Skin of body (tissue), 3 donors: ENCODE measurements at places on chromosomes 7 and 10. TPM values are rescaled to one million over a fixed set of nuclear protein-coding genes. Genes with fewer than 3 reads are reported as not detected.

GRCh38 chr7:94183891-94184290, 179.7 kb upstream of the BET1 start:
- no peak for DNase-seq

DNA sequence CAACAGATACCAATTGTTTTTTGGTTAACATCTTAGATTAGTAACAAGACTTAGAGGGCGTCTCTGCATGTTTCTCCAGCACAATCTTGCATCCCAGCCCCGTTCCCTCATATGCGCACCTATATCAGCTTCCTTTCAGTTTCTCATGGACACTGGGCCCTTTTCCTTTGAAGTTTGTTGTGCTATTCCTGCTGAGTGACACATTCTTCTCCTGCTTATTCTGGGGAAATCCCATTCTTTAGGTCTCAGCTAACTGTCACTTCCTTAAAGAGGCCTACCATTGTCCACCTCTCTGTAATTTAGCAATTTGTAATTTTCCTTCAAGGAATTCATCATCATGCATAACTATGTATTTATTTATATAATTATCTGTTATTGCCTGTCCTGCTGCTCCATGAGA, 110.3 kb upstream of the STEAP1B start:
- DNase-seq: no peak

DNA sequence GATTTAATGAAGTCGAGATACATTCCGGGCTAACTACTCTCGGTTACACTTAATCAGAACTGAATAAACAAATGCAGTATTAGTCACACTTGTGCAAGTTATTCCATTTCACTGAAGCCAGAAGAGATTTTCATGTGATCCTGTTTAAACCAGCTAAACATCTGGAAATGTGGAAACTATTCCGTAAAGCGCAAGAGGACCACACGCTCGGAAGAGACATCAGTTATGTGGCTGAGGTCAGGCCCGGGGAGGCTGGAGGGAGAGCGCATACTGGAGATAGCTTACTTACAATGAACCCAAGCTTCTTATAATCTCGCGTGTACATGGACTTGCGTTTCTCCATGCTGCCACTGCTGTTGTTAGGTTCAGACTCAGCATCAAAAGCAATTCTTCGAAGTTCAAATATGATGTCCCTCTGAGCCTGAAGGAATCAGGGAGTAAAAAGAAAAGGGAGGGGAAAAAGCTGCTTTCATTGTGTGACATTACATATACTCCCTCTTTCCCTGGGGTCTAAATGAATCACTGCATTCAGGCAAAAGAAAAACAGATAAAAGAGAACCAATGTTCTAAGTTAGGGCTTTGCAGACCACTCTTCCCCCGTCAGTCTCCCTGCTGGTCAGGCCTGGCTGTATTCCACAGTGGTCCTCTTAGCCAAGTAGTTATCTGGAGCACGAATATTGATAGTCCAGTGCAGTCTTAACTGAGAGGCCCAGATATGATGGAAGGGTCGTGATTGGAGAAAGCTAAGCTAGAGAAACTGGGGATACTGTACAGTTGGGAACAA, 237.4 kb downstream of the ELMO1 start:
- DNase-seq: peak; percentile 98

- DNase-seq: no peak
These were observed 150.8 kb downstream of the RNF216 start for GRCh38 chr7:5630670-5631069.

- no peak for DNase-seq
These were observed 714.8 kb downstream of the CCSER2 start for GRCh38 chr10:85043207-85043606.

DNA sequence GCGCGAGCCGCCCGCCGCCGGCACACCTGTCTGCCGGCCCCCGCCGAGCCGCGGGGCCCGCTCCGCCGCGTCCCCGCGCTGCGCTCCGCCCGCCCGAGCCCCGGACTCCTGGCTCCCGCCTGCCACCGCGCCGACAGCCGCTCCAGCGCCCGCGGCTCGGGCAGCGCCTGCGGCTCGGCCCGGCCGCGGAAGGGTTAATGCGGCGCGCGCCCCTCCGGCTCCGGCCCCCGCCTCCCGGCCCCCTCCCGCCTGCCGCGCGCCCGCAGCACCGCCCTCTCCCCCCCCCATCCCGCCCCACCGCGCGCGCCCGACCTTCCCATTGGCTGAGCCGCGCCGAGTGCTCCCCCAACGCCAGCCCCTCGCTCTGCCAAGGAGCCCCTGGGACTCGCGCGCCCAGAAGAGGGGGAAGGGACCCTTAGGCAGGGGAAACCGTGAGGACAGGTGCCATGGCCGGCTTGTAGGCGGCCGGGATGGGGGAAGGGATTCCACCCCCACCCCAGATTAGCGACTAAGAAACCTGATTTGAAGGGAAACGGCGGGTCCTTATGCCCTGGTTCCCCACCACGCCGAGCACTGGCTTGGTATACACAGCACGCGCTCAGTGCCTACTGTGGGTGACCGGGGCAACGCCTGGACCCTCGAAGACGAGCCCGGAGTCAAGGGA, at the start of gene KCNH2:
Gene KCNH2 (minus strand): TSS at position 196 of the 664 bp plus-strand sequence. CDS start 408 bp downstream, outside the sequence.
- no peak for DNase-seq

DNA sequence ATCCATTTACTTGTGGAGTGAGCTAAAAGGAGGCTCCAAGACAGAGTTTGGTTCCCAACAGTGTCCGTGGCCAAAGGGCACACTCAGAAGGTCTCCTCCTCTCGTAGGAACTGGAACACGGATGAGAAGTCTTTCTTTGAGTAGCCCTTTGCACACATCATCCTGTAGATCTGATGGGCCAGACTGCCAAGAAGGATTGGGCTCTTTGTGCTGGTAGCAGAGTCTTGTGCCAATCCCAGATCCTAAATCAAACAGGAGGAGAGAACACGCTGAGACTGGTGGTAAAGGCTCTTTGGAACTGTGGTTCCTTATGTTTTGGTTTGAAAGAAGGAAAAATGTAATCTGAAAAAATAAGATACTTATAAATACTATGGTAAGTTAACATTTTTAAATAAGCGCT, 136.6 kb downstream of the HIBADH start:
- no peak for DNase-seq

GRCh38 chr7:25852211-25852938, 299.6 kb upstream of the NFE2L3 start:
- DNase-seq: no peak

- no peak for DNase-seq
These were observed 16.8 kb upstream of the DNAH11 start for GRCh38 chr7:21526007-21526406.

- peak; percentile 21 for DNase-seq
These were observed 4.8 kb upstream of the ADD3 start for GRCh38 chr10:110002801-110003523.

- no peak for DNase-seq
These were observed 16.3 kb downstream of the CYP3A4 start for GRCh38 chr7:99767662-99768061.

DNA sequence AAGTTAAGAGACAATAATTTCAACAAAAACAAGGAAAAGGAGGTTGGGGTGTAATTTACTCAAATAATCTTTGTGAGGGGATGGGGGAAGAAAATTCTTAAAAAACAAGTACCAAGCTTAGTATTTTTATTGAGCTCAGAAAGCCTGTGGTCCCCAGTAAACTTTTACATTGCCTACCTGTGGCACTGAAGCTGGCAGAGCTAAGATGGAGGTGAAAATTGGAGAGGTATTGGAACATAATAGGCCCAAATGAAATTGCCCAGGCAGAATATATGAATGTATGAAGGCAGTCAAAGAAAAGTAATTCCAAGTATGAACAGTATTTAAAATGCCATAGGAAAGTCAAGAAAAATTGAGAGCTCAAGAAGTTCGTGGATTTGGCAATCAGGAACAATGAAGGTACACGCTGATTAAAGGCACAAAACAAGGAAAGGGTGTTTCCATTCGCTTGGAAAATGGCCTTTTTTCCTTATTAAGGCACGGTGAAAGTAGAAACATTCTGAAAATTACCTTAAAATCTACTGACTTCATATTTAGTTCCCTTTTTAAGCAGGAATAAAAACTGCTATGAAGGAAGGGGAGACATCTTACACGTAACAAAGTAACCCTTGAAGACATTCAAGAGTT, 3.4 kb upstream of the KMT2E start:
- peak; percentile 6 for DNase-seq

DNA sequence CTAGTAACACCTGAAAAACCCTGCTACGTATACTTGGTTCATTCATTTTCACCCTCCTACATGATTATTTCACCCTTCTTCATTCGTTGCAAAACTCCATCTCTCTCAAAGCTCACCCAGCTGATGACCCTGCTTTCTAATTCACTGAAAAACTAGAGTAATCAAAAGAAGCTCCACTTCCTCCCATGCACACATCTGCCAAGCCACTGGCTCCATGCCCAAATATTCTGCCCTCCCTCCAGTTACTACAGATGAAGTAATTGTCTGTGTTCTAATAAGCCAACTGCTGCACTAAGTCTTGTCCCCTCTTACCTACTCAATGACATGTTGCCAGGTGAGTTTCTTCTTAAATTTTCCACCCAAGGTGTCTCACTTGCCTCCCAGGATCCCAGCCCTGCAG, 96.9 kb upstream of the CCDC71L start:
- peak; percentile 22 for DNase-seq

GRCh38 chr10:28470873-28471651, 61.9 kb upstream of the WAC start:
- no peak for DNase-seq

DNA sequence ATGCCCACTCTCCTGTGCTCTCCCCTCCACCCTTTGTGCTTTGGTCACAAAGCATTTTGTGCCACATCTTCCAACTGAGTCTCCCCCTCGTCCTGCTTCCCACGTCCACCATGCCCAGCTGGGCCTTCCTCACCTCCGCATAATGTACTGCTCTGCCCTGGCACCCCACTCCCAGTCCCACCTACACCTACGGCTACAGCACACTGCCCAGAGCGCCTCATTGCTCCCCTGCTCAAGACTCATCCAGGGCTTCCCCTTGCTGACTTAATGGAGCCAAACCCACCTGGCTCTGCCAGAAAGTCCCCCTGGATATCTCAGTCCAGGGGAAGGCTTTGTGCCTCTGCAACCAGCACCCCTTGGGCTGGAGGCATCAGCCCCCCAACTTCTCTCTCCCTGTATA, 299.2 kb upstream of the ZMIZ1 start:
- DNase-seq: no peak

GRCh38 chr10:30784897-30785605, 155.5 kb upstream of the LYZL2 start:
- peak; percentile 42 for DNase-seq

GRCh38 chr7:81003326-81003725, 84.5 kb upstream of the SEMA3C start:
- DNase-seq: no peak

The SMURF1 gene
- 15.7 TPM for total RNA-seq

The BTAF1 gene
- total RNA-seq: 59.1 TPM

The CHST3 gene
- total RNA-seq: 19.5 TPM

The TMEM243 gene
- 28.1 TPM for total RNA-seq

The AGR3 gene
- total RNA-seq: not detected

The SDK1 gene
- 7.5 TPM for total RNA-seq

The GOLGA7B gene
- total RNA-seq: 3.5 TPM
